ENCODE measurements at places on chromosomes 12 and 14.

- DNase-seq, result no peak
Observed at GRCh38 chr12:128920468-128920867, 67.2 kb downstream of the GLT1D1 start.

- DNase-seq, result no peak
Observed at GRCh38 chr14:21015312-21015711, 9.5 kb downstream of the NDRG2 start.

GRCh38 chr14:23062002-23062401, 4.7 kb upstream of the CDH24 start:
- no peak for DNase-seq

DNA sequence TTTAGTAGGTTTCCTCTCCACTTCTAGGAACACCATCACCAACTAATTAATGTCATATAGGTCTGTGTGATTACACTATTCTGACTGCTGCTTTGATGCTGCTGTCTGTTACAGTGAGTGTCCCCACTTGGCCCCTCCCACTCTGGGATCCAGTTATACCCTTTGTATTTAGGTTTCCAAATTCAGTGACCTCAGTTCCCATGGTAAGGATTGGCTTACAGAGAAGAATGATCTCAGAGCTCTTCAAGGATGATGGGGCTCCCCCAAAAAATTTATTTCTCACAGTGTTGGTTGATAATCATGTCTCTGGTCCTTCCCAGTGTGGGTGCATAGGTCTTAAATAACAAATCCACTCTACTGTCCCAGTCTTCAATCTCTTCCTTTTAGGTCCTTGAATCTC, 210.0 kb upstream of the MYL2 start:
- DNase-seq, result no peak

- peak; percentile 90 for DNase-seq
Observed at GRCh38 chr12:53099071-53099882, 1.8 kb downstream of the IGFBP6 start.

DNA sequence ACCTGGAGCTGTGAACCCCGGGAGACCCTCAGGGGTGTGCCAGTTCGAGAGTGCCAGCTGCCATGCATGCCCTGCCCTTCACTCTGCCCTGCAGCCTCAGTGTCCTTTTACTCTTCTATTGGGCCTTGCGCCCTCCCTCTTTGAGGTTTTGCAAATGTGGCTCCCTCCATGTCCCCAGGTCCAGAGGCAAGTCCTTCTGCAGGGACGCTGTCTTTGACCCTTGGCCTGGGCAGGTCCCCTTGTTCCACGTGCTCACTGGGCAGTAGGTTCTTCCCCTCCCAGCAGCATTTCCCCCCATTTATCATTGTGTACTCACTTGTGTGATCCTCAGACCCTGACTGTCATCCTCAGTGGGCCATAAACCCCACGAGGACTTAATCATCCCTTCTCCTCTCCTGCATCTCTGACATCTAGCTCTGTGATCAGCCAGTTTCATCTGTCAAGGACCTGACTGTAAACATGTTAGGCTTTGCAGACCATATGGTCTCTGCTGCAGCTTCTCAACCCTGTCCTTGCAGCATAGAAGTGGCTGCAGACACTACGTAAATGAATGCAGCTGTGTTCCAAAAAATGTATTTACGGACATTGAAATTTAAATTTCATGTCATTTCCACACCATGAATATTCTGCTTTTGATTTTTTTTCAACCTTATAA, 36.6 kb downstream of the TSPAN9 start:
- DNase-seq, result no peak

GRCh38 chr14:45051180-45051579, 32.7 kb upstream of the PRPF39 start:
- no peak for DNase-seq

DNA sequence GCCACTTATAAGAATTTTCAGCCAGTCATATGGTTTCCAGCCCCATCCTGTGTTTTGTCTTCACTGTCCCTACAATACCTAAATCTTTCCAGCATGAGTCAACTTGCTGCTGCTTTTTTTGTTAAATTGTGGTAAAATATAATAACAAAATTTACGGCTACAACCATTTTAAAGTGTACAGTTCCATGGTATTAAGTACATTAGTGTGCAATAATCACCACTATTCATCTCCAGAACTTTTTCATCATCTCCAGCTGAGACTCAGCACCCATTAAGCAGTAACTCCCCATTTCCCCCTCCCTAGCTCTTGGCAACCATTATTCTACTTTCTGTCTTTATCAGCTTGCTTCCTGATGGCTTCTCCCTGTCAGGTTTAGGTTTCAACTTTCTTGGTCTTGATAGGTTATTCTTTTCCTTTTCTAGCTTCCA, 39.1 kb downstream of the FRS2 start:
- DNase-seq, result no peak

- peak; percentile 34 for DNase-seq
Observed at GRCh38 chr12:98002887-98003493, 512.4 kb upstream of the TMPO start.

DNA sequence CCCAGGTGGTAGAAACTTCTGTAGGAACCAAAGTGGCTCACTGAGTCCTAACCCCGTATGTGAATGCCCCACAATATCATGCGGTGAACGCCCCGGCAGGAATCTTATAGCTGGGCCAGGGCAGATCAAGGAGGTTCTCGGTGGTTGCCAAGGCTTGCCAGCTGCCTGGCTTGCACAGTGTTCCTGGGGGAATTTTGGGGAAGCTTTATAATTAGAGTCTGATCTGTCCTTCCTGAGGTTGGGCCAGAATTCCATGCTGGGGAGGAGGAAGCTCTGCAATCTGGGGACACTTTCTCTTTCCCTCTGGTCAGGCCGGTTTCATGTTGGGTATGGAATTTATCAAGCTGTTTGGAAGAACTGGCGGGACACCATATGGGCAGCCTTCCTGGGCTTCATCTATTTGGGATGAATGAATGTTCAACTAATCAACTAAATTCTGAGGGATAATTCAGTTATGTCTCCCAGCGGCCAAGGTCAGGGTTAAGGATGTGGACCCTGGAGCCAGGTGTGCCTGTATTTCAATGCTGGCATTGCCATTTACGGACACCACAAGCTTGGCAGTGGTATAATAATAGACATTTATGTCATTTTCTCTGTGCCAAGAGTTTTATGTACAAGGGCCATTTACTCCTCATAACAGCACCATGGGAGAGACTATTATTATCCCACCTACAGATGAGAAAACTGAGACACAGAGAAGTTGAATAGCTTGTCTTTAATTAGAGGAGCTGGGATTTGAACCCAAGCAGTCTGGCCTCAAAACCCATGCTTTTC, 54.3 kb downstream of the SVOP start:
- DNase-seq, result no peak

DNA sequence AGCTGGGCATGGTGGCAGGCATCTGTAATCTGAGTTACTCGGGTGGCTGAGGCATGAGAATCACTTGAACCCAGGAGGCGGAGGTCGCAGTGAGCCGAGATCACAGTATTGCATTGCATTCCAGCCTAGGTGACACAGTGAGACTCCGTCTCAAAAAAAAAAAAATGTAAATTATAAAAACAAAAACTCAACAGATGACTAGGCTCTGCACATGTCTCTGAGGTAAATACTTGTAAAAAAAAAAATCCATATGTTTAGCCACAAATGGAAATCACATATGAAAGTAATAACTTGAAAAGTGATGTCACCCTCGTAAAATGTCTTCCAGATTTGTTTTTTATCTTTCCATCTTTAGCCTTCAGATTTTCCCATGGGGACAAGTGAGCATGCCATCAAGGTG, 85.0 kb downstream of the KICS2 start:
- no peak for DNase-seq

DNA sequence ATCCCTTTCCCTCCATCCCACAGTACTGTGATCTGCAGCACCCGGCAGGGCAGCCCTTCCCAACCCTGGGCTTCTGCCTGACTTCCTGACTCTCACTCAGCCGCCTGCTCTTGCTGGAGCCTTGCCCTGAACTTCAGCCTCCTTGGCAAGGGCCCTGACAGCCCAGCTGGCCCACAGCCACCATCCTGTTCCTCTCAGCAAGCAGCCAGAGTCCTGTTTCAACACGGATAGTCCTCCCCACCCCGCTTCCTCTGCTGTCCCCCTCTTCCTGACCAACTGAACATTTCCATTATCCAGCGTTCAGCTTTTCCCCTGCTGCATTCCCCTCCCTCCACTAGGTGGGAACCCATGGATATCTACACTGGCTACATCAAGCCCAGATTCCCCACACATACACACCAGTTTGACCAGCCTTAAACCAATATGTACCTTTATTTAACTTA, 74.0 kb upstream of the MDM1 start:
- no peak for DNase-seq

- DNase-seq, result no peak
Observed at GRCh38 chr12:109275173-109275572, 33.9 kb downstream of the FOXN4 start.

GRCh38 chr12:71671816-71672215, 7.7 kb downstream of the THAP2 start:
- DNase-seq, result no peak

- peak; percentile 69 for DNase-seq
Observed at GRCh38 chr14:77141214-77142004, at the start of gene ZDHHC22. ZDHHC22 (minus strand) TSS chr14:77141791; CDS start chr14:77139738, 2,053 bp downstream.

DNA sequence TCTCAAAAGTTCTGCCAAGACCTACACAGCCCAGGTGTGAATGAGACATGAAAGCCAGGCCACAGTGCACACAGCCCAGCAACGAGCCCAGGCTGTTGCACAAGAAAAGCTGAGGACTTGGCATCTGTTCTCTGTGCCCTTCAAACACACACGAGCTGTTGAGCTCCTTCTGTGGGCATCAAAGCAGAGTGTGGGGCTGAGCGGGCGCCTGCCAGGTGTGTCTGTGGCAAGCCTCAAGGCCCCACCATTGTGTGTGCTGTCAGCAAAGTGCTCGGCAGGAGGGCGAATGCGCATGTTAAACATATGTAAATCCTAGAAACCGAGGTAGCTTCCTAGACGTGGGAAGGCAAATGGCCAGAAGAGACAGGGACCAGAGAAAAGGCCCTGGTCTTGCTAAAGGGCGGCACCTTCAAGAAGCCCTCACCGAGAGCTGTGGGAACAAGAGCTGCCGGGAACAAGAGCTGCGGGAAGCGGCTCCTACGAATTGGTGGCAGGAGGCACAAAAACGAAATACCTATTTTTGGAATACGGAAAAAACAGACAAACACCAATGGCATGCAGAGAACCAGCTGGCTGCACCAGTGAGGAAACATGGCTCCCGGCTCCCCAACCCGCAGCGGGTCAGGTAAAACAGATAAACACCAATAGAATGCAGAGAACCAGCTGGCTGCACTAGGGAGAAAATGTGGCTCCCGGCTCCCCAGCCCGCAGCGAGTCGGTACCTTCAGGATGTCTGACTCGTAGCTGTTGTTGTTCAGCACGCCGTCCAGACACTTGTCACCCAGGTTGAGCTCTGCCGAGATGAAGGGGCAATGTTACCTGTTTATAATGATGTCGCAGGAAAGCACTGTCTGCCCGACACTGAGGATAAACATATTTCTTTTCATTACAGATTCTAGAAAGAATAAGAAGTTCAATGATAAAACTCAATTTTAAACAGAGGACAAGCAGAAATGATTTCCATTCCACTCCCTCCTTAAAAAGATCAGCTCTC, 19.0 kb upstream of the GOLGA3 start:
- DNase-seq, result no peak

GRCh38 chr12:99278899-99279298, 368.7 kb upstream of the GARIN6 start:
- DNase-seq, result no peak

DNA sequence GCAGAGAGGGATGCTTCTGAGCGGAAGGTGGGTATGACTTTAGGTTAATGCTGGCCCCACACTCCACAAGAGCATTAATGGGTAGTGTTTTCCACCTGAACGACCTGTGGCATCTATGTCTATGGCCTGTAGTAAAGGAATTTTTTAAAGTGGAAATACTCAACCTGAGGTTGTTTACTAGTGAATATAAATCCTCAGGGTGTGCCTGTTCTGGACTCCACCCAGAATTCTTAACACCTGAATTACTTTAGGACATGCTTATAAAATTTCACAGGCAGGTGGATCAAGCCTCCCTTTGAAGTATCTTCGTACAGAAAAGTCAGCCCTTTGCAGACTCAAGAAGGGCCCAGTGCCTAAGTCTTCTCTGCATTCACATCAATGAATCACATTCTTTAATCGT, 196.1 kb downstream of the ESR2 start:
- no peak for DNase-seq

GRCh38 chr12:89949457-89950195, 241.0 kb upstream of the ATP2B1 start:
- DNase-seq, result peak; percentile 67

DNA sequence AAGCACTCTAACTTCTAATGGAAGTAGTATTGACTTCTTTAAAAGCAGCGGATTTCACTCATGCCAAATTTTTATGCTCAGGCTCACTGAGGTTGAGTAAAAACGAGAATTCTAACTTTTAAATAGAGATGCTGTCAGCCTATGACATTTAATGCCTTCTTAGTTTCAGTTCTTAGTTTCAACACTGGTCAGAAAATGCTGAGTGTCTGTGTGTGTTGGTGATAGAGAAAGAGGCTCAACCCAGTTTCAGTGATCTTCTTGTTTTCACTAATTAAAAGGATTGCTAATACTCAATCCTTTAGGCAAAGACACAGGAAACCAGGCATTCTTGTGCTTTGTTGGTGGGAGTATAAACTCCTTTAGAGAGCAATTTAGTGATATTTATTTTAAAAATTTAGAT, 31.0 kb downstream of the PEBP1 start:
- peak; percentile 86 for DNase-seq

DNA sequence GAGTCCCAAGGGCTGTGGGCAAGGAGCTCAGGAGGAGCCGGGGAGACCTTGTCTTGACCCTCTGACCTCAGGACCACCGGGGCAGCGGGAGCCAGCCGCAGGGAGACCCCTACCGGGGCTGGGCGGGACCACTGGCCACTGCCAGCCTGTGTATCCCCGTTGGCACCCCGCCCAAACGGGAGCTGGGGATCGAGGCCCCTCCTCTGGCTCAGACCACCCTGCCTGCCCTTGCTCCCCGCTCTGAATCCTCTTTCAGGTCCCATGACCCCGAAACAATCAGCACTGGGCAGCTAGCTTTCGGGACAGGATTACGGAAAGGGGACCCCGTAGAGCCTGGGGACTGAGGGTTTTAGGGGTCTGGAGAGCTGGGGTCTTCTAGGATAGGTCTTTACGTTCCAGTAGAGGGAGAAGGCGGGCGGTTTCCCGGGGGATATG, 1.3 kb downstream of the GLI1 start:
- peak; percentile 20 for DNase-seq

- no peak for DNase-seq
Observed at GRCh38 chr12:68446384-68446783, 114.2 kb upstream of the MDM1 start.

GRCh38 chr12:42039176-42039575, 105.5 kb downstream of the GXYLT1 start:
- no peak for DNase-seq

GRCh38 chr12:77315407-77315806, 250.0 kb upstream of the E2F7 start:
- DNase-seq, result no peak

DNA sequence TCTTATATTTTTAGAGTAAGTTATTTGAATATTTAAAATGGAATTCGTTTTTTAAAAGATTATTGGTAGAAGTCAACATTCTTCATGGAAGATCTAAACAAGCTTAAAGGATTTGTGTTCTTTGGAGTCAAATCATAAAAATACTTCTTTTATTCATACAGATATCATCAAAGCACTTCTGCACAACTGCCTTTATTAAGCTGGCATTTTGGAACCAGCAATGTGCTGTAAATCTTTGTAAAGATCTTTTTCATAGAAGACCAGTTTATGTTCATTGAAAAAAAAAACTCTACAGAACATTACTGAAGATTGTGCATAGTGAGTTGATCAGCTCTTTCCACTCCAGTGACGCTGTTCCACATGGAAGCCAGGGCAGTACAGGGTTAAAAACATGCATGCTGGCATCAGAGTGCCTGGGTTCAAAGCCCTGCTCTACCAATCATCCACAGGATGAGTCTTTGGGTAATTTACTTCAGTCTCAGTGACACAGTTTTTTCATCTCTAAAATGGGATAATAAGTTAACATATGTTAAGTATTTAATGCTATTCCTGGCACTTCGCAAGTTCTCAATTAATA, 109.6 kb upstream of the SLC38A4 start:
- DNase-seq, result no peak

All from GM13977 (cell line).